Activated CD8-positive, alpha-beta memory T cell treated with anti-CD3 and anti-CD28 coated beads, Interleukin-2, amount 10 ng/mL, durations not matched to agents 7 days and 5 days (primary cell): ENCODE measurements at places on chromosomes 3 and 15. TPM values are rescaled to one million over a fixed set of nuclear protein-coding genes. Genes with fewer than 3 reads are reported as not detected.

The ADIPOQ gene
- not detected for total RNA-seq

The GCNT3 gene
- not detected for total RNA-seq

The FEZF2 gene
- not detected for total RNA-seq

The NAALADL2 gene
- not detected for total RNA-seq

DNA sequence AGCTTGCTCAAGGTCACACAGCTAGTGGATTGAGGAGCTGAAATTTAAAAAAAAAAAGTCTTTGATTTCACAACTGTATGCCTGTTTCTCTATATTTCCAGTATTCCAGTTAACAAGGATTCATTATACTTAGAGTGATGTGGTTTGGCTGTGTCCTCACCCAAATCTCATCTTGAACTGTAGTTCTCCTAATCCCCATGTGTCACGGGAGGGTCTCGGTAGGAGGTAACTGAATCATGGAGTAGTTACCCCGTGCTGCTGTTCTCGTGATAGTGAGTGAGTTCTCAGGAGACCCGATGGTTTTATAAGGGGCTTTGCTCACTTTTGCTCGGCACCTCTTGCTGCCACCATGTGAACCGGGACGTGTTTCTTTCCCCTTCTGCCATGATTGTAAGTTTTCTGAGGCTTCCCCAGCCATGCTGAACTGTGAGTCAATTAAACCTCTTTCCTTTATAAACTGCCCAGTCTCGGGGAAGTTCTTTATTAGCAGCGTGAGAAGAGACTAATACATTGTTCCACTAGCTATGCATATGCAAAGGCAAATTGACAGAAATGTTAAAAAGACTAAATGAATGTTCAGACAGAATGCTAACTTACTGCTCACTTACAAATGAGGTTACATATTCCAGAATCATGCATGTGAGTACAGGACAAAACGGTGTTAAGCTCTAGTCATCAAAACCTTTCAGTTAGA is 1101.9 kb downstream of the ROBO1 start:
- no peak for DNase-seq

GRCh38 chr3:177823701-177824189 is 626.5 kb upstream of the TBL1XR1 start:
- DNase-seq = no peak

- no peak for DNase-seq
These were observed 45.1 kb downstream of the MFSD1 start for GRCh38 chr3:158846803-158847451.

GRCh38 chr3:124859025-124859424 is 28.1 kb downstream of the ITGB5 start:
- DNase-seq = no peak

- DNase-seq = no peak
These were observed 338.3 kb upstream of the ZNF385D start for GRCh38 chr3:22089284-22089683.

GRCh38 chr3:128266453-128266852 is 113.2 kb downstream of the EEFSEC start:
- DNase-seq = no peak

- no peak for DNase-seq
These were observed 95.3 kb upstream of the OXTR start for GRCh38 chr3:8864402-8865350.

- DNase-seq = no peak
These were observed 247.6 kb upstream of the ICE2 start for GRCh38 chr15:60726576-60726975.

- no peak for DNase-seq
These were observed 10.0 kb downstream of the EIF2B5 start for GRCh38 chr3:184145111-184145524.

DNA sequence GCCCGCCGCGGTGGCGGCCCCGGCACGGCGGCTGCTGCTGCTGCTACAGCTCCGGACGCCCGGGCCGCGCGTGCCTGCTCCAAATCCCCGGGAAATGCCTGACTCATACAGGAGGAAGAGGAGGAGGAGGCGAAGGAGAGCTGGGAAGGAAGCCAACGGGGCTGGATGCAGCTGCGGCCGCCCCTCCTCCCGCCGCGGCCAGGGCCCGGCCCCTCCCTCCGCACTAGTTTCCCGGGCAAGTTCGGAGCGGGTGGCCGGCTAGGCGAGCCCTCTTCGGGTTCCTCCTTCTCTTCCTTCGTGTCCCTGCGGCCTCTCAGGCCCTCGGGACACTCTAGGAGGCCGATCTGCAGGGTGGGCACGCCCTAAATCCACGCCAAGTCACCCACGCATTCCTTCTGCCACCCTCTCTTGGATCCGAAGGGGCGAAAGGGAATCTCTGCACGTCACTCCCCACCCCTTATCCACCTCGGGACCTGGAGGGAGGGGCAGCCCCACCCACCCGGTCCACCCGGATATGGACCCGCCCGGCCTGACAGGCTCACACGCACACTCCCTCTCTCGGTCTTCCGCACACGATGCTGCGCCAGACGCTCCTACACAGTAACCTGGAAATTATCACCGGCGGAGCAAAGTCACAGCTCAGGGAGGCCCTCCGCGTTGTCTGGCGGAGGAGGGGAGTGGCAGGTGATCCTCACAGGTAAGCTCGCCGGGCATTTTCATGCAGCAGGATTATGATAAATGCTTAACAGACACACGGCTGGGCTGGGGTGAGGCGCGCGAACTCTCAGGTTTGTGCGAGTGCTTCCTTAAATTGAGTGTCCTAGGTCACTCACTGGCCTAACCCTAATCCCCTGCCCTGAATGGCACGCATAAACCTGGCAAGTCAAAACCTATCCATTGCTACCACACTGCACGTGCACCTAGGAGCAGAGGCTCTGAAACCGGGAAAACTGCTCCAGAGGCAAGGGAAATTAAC is at the start of the genes OSBPL10 and ZNF860:
TSS of gene OSBPL10 (minus strand) at position 57 of the 976 bp plus-strand sequence. CDS start 83 bp downstream, outside the sequence.
TSS of gene ZNF860 (plus strand) at position 545 of the 976 bp plus-strand sequence. CDS start 7,330 bp downstream, outside the sequence.
- no peak for DNase-seq

DNA sequence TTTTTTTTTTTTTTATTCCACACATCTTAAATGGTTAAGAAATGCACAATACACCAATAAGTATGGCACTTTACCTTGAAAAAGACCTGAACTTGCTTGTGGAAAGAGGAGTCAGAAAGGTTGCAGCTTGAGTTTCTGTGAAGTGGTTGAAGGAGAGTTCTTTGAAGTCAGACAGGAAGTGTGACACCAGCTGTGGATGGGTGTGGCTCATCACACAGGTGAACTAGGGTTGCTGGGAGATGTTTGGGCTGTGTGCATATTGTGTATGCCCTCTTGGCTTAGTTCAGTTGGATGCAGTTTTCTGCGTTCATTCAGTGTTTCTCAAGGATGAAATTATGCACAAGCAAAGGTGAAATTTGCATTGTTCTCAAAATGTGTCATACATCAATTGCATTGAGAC is 6.3 kb downstream of the AEN start:
- peak; percentile 90 for DNase-seq

- DNase-seq = peak; percentile 38
These were observed 37.2 kb downstream of the PSTPIP1 start for GRCh38 chr15:77032052-77032646.

DNA sequence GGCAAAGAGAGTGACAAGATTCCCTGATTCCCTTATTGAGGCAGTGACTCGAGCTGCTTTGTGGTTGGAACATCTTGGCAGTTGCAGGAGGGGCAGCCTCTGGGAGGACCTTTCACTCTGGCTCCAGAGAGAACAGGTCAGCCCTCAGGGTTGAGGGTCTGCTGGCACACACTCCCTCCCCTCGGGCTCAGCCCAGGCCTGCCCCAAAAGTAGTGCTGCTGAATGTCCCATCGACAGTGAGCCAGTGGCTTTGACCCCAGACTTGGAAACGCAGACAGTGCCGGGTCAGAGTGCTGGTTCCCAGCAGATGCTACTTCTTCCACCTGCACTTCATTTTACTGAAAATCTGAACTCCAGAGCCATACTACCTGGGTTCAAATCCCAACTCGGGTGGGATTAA is 25.6 kb upstream of the ATP2B2 start:
- peak; percentile 32 for DNase-seq

GRCh38 chr3:188918093-188918492 is 253.7 kb upstream of the TPRG1 start:
- no peak for DNase-seq

- no peak for DNase-seq
These were observed 183.4 kb downstream of the GOLGA6L6 start for GRCh38 chr15:20358066-20358778.

GRCh38 chr3:147267434-147267833 is 138.9 kb downstream of the ZIC4 start:
- DNase-seq = no peak

- no peak for DNase-seq
These were observed 32.7 kb downstream of the EFHB start for GRCh38 chr3:19901337-19901736.
